CD8-positive, alpha-beta memory T cell (primary cell): ENCODE measurements at places on chromosomes 7 and 10.

DNA sequence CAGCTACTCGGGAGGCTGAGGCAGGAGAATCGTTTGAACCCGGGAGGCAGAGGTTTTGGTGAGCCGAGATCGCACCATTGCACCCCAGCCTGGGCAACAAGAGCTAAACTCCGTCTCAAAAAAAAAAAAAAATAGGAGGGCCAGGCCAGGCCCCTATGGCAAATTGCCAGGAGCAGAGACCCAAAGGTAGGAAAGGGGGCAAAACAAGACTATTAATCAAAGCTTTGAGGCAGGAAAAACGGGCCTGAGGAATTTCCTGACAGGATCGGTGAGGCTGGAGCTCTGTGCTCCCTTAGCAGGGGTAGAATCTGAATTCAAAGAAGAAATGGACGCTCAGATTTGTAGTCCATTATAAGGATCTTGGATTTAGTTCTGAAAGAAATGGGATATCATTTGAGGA is 2.8 kb upstream of the VOPP1 start:
- no peak for DNase-seq

- DNase-seq, result no peak
Observed at GRCh38 chr10:12036073-12036655, 6.4 kb downstream of the UPF2 start.

GRCh38 chr7:17331891-17332501 is 33.5 kb downstream of the AHR start:
- DNase-seq, result no peak

DNA sequence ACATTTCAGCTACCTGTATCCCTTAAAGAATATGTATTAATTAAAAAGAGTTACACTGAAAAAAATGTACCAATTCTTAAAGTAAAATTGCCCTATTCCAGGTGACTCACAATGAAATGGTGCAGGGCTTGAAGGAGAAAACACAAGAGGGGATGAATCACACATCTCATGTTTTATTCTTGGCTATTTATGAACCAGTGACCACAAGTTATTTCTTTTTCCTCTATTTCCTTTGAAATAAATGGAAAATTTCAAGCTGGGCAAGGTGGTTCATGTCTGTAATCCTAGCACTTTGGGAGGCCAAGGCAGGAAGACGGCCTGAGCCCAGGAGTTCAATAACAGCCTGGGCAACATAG is 106.8 kb downstream of the UBE2H start:
- no peak for DNase-seq

GRCh38 chr10:124289851-124290795 is 128.6 kb downstream of the OAT start:
- DNase-seq, result no peak

- DNase-seq, result peak; percentile 60
Observed at GRCh38 chr10:91163869-91164474, 56.5 kb upstream of the PCGF5 start.

- DNase-seq, result no peak
Observed at GRCh38 chr7:46545790-46546189, 624.7 kb upstream of the IGFBP3 start.

- no peak for DNase-seq
Observed at GRCh38 chr7:74105992-74106391, 22.4 kb downstream of the LIMK1 start.

- no peak for DNase-seq
Observed at GRCh38 chr7:48528646-48529045, 357.4 kb downstream of the ABCA13 start.

DNA sequence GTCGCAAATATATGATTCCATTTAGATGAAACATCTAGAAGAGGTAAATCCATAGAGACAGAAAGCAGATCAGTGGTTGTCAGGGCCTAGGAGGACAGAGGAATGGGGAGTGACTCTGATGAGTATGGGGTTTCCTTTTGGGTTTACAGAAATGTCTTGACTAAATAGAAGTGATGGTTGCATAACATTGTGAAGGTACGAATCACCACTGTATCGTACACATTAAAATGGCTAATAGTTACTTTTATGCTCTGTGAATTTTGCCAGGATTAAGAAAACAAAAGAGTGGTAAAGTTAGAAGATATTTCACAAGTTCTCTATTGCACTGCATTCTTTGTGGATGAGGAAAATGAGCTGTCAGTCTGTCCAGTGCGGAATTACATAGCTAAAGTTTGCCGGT is 407.4 kb downstream of the KCNMA1 start:
- no peak for DNase-seq

DNA sequence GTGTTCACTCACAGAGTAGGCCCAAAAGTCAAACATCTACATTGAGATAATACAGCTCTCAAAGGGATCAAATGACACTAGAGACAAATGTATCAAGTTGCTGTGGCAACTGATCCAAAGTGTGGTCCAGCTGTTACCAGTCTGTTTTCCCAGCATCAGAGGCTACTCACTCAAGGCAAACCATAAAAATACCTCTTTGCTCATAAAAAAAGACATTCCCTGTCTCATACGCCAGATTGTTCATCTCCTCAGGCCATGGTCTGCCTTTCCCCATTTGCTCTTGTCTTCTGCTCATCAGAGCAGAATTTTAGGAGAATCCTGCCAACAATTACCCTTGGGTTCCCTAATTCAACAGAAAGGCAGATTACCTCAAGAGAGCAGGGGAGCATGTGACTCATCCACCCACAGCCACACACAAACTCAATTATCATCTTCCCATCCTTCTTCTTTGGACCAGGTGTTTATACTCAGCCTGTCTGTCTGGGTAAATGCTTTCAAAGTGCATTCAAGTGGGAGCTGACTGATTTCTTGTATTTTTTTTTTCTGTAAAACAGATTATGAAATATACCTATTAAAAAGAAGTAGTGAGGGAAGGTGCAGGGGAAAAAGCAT is 226.5 kb upstream of the HPS1 start:
- DNase-seq, result no peak

GRCh38 chr10:86447432-86447831 is 74.2 kb downstream of the WAPL start:
- no peak for DNase-seq

- no peak for DNase-seq
Observed at GRCh38 chr10:100470367-100470766, 7.6 kb downstream of the WNT8B start.

DNA sequence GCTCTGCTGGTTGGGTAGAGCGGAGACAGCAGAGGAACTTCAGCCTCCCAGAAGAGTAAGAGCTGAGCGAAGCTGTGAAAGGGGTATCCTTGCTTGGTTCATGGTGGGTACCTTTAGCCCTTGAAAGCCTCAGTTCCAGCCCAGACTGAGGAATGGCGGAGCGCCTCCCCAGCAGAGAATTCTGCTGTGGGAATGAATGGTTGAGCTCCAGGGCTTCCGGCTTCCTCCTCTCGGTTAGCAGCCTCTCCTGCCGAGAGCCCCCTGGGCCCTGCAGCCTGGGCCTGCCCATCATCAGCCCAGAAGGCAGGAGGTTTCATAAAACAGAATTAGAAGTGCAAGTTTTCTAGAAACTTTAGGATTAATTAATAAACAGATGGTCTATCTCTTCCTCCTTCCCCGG is 79.9 kb upstream of the ANLN start:
- no peak for DNase-seq

DNA sequence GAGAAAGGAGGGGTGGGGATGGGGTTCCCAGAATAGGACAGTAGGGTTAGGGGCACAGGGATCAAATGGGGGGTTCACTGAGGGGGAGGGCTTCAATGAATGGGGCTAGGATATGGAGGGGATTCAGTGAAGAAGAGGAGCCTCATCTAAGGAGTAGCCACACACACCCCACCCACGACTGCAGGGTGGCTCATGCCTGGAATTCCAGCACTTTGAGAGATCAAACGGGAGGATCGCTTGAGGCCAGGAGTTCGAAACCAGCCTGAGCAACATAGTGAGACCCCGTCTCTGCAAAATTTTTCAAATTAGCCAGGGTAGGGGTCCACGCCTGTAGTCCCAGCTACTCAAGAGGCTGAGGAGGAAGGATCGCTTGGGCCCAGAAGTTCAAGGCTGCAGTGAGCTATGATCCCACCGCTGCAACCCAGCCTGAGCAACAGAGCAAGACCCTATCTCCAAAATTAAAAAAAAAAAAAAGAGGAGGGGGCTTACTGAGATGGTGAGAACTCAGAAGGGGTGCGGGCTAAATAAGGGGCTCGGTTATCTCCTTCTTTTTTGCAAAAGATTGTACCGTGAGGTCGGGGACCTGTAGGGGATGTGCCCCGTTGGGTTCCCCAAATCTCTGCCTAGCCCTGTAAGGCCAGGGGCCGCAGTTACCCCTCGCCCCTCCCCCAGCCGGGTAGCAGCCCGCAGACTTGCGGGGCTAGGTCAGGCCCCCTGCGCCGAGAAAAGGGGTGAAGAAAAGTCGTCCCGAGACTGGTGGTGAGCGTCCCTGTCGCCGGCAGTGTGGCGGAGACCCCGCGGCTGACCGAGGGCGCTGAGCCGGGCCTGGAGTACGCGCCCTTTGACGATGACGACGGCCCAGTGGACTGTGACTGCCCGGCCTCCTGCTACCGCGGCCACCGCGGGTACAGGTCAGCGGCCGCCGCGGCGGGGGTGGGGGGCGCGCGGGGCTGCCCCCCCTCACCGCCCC is 43.1 kb upstream of the HSPB1 start:
- DNase-seq, result no peak

GRCh38 chr7:24283897-24284698 is at the start of gene NPY:
Gene NPY, plus strand, starts transcription at chr7:24284190. Its CDS starts 1,051 bp downstream, at chr7:24285241.
- no peak for DNase-seq

DNA sequence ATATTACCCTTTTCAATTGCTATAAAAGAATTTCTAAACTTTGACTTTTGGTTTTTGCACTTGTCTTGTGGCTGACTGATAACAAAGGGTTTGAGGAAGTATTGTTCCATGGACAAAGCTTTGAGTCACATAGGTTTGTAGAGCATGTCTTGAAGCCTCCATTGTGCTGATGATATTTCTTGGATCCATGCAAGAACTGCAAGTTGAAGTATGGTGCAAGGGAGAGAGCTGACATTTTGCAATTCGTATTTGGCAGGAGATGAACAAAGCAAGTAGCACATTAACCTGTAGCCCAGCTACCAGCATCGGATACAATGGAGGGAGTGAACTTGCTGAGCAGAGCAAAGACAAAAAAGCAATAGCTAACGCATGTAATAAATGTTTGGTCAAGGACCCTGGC is 23.4 kb downstream of the MGAM2 start:
- no peak for DNase-seq

GRCh38 chr7:3238525-3239210 is 62.4 kb upstream of the SDK1 start:
- DNase-seq, result no peak

- no peak for DNase-seq
Observed at GRCh38 chr7:135664046-135664589, 1.8 kb downstream of the STMP1 start.

DNA sequence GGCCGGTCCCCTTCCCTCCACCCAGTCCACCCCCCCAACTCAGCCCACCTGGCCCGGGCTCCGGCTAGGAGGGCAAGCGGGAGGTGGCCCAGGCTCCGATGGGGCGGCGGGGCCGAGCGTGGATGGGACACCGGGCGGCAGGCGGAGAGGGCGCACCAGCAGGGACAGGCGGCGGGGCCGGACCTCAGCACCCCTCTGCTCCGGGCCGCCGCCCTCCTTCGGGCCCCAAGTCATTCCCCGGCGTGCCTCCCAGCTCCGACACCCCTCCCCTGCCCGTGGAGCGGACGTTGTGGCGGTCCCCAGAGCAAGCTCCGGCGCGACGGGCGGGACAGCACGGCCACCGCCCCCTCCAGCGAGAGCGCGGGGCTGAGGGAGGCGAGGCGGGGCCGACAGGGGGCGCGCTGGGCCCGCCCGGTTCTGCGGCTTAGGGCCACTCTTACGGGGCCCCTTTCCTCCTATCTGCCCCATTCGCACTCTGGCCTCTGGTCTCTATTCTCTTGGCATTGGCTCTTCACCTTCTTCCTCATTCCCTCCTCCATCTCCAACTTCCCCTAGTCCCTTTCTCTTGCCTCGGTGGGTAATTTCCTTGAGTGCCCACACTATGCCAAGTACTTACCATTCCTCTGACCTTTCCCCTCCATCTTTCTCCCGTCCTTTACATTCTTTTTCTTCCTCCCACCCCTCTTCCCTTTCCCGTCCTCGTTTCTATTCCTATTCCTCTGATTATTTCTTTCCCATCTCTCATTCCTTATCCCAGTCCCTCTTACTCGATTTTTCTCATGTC is 701 bp upstream of the GBX1 start:
- DNase-seq, result peak; percentile 46

- DNase-seq, result no peak
Observed at GRCh38 chr7:32005577-32005976, 64.6 kb downstream of the PDE1C start.

DNA sequence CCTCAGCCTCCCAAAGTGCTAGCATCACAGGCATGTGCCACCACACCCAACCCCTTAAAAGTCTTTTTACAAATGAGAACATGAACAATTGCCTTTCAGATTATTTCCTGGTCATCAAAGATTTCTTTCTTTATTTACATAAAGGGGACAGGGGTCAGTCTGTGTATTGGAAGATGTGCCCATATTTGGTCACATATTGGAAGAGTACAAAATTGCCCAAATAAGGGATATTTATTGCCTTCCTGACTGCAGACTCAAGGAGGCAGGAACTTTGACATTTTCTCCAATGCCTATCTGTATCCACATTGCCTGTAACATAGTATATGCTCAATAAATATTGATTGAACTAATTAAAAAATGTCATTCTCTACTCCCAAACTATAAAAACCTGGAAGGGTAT is 25.9 kb upstream of the HERPUD2 start:
- no peak for DNase-seq

GRCh38 chr7:70810558-70811139 is 321.3 kb upstream of the GALNT17 start:
- DNase-seq, result no peak

GRCh38 chr10:30282221-30282620 is 66.9 kb downstream of the MTPAP start:
- no peak for DNase-seq

GRCh38 chr7:101405474-101406067 is 42.9 kb downstream of the COL26A1 start:
- no peak for DNase-seq

DNA sequence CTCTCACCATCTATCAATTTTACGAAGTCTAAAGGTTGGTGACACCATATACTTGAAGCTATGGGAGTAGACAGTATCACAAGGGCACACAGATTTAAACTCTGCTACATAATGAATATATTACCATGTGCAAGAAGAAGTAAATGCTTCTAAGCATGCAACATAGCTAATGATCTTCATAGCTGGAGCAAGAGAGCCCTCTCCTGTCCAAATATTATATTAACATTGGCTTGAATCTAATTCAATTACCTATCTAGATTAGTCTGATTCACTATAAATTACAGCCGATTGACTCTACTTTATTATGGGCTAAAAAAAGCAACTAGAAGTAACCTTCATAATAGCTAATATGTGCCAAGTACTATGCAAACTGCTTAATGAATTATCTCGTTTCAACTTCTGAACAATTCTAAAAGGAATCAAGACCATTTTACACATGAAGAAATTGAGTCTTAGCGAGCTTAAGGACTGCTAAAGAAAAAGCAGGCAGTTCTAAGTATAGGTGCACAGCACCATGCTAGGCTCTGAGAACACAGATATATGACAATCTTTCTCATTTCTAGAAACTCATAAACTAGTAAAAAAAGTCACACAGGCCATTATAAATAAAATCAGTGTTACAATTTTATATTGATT is 21.9 kb downstream of the FRA10AC1 start:
- DNase-seq, result no peak

GRCh38 chr7:99120501-99120900 is 23.4 kb downstream of the SMURF1 start:
- no peak for DNase-seq

GRCh38 chr7:16816824-16817223 is 12.0 kb upstream of the AGR2 start:
- DNase-seq, result no peak

GRCh38 chr10:128000471-128001362 is 93.8 kb downstream of the PTPRE start:
- DNase-seq, result no peak
